ENCODE measurements at places on chromosomes 3 and 15.

DNA sequence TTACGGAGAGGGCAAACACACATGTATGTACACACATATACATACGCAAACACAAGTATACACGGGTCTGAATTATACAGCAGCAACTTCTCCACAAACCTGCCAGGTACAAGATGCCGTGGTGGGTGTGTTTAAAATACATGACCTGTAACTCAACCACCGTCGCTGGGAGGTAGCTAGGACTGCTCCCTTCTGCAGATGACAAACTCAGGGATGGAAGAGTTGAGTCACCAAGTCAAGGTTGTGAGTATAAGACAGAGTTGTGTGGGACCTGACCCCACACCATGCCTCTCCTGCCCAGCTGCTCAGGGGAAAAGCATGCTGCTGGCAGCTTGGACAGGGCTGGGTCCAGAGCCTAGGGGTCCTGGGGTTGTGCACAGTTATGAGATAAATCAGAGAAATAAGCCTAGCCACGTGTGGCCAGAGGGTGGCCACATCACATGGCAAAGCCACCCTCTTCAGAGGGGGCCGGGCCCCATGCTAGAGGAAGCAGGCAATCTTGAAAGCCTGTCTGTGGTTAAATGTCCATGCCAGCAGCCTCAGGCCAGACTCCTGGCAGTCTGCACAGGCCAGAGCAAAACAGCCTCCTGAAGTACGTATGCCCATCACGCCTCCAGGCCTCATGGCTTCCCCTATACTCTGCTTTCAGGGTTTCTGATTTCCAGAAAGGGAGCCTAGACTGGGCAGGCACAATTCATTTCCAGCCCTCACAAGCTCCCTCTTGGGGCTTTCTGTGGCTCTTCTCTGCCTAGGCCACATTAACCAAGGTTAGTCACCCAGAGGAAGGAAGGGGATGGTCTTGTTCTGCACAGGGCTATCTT lies 107.7 kb upstream of the RPL32 start:
- no peak for DNase-seq

DNA sequence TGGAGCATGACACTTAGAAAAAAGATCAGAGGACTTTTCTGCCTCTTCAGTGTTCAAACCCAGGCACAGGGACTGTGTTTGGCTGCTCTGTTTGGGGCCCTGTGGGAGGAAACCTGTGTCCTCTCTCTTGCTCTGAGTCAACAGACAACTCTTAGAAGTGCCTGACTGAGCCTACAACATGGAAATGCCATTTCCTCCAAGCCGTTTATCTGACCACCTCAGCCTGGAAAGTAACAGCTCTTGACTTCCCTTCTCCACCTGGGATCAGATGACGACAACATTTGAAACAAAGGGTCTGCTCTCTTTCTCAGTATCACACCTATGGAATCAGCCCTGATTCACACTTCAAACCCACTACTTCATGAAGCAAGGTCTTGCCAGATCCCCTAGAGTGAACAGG lies 91.3 kb upstream of the CTDSPL start:
- DNase-seq = no peak

DNA sequence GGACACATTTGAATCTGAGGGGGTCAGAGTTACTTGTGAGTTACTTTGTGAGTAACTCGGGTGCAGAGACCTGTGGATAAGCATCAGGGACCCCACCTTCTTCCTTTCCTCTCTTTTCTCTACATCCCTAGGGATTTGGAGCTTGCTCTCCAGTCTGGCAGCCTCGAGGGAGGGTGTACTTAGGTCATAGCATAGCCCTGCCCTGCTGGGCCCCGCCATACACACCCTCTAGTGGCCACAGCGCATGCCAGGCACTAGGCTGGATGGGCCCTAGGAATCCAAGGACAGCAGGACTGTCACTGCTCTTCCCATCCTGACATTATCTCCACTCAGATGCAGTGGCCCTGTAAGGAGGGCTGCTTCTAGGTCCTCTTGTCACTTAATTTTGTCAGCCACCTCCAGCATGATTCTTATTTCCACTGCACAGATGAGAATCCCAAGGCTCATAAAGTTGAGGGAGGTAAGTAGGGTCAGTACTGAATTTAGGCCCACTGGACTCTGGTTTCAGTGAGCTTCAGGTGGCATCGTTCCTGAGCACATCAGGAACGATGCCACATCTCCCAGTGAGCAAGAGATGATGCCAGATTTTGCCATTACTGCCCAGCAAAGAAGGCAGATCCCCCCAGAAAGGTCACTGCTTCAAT lies 3.6 kb upstream of the SMAD6 start:
- no peak for DNase-seq

DNA sequence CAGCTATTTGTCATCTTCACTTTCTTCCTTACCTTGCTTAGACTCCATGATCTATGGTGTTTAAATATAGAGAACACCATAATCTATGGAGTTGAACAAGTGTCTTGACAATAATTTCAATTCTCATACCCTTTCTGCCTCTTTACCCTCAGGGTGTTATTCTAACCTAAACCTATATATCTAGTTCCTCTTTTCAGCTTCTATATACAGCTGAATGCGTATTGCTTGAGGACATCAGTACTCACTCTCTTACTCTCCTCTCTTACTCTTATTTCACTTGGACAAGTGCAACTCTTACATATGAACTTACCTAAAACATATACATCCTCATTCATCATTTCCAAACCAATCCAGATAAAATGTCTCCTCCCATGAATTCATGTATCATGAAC lies 187.1 kb downstream of the RAP2B start:
- no peak for DNase-seq

DNA sequence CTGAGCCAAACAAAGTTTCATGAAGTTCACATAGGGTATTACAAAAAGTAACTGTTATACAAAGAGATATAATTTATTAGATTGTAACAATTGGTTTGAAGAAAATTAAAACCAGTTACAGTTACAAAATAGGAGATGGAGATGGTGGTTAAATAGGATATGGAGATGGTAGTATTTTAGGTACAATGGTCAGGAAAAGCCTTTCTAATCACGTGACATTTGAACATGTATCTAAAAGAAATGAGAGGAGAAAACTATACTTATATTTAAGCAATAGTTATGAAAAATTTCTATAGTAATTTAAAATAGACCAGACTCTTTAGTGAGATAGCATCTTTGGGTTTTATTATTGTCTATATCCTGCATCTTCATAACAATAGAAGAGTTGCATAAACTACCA lies 312.9 kb downstream of the RBMS3 start:
- no peak for DNase-seq

DNA sequence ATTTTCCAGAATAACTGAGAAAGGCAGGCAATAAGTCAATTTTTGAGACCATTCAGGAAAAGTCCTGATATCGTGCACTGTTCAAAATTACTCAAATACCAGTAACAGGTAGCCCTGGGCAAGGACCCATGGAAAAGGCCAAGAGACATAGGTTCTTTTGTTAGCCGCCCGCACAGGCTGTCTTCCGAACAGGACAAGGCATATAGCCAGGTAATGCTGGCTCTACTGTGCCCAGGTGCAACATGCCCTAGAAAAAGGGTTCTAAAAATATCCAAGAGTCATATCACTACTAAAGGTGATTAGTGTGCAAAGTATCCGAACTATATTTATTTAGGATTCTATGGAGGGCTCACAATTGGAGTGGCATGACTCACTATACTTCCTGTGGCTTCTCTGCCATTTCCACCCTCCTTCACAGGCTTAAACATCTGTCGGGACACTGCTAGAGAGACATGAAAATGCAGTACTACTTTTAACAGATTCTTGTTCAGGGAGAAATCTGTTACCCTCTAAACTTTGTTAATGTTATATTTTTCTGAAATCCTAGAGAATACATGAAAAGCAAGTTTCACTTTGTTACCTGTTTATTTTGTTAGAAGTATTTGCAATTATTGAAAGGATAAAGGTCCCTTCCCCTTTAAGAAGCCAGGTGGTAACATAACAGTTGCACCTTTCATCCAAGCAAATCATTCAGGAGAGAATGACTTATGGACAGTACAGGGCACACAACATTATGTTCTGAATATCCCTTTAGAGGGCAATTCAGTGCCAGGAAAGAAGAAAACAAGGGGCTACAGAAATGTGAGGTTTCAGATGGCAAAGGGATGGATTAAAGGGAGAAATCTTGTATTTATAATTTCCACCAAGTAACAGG lies 293.3 kb upstream of the THBS1 start:
- DNase-seq = no peak

GRCh38 chr3:149077628-149078027 lies 8.7 kb downstream of the HLTF start:
- DNase-seq = no peak

DNA sequence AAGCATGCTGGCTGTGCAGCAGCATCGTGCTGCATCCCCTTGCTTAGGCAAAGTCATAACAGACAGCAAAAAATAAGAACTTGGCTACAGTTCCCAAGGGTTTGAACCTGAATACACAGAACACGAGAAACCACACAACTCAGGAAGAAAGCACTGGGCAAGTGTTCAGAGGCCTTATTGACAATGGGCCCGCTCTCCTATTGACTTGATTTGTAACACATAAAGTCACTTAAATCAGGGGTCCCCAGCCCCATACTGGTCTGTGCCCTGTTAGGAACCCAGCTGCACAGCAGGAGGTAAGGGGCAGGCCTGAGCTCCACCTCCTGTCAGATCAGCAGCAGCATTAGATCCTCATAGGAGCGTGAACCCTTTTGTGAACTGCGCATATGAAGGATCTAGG lies 145.1 kb downstream of the LSAMP start:
- DNase-seq = no peak

GRCh38 chr3:122392868-122393844 lies 9.2 kb downstream of the FAM162A start:
- no peak for DNase-seq

- DNase-seq = no peak
Measured at GRCh38 chr3:9416139-9416780, 18.8 kb downstream of the SETD5 start.
